Stimulated activated CD8-positive, alpha-beta memory T cell treated with anti-CD3 and anti-CD28 coated beads, Interleukin-7, amount 100 ng/mL, for 48 hours (primary cell): ENCODE measurements at places on chromosomes 12 and 14.

DNA sequence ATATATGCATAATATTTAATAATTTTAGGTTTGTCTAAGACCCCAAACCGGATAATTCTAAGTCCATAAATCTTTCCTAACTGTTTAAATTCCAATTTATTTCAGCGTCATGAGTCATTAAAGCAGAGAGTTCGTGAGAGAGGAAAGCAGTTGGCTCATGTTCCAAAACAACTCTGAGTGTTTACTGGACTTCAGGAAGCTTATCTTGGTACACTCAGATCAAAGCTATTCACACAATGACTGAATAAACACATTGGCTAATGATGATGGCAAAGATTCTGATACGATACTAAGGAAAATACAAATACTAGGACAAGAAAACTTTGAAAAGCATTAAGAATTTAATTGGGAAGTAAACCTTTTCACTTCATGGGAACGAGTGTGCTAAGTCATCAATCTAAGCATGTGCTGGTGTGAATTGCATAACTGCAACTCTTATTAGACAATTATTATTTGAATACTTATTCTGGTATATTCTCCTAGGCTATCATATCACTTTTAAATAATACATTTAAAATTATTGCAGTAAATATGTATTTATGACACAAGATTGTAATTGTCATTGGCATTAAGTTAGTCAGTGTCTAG, 34.8 kb upstream of the CLEC14A start:
- no peak for DNase-seq

GRCh38 chr12:15756822-15757221, 32.4 kb downstream of the EPS8 start:
- DNase-seq = no peak

- no peak for DNase-seq
These were observed 5.9 kb upstream of the MYO1A start for GRCh38 chr12:57055824-57056223.

GRCh38 chr14:23365732-23366425, 907 bp upstream of the EFS start:
- no peak for DNase-seq

- no peak for DNase-seq
These were observed 27.6 kb downstream of the PDE3A start for GRCh38 chr12:20395791-20396550.

- no peak for DNase-seq
These were observed 42.0 kb upstream of the C14orf180 start for GRCh38 chr14:104537613-104537988.

- no peak for DNase-seq
These were observed 23.2 kb downstream of the ITPR2 start for GRCh38 chr12:26809611-26810285.

DNA sequence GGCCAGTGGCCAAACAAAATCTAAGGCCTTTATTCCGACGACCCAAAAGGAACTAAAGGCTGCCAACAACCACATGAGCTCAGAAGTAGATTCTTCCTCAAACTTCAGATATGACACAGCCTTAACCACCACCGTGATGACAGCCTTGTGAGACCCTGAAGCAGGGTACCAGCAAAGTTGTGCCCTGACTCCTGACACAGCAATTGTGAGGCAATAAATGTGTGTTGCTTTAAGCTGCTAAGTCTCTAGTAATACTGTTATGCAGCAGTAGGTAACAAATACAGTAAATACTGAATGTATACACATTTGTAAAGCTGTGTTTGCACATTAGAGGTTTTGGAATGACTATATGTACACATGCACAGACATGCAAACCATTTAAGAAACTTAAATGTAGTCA, 10.7 kb upstream of the SLC6A13 start:
- no peak for DNase-seq

- peak; percentile 73 for DNase-seq
These were observed 1.1 kb upstream of the BCL11B start for GRCh38 chr14:99272899-99273765.

GRCh38 chr14:103698380-103699260, 16.6 kb downstream of the XRCC3 start:
- no peak for DNase-seq

- DNase-seq = no peak
These were observed 22.4 kb upstream of the PDE1B start for GRCh38 chr12:54526812-54527630.

DNA sequence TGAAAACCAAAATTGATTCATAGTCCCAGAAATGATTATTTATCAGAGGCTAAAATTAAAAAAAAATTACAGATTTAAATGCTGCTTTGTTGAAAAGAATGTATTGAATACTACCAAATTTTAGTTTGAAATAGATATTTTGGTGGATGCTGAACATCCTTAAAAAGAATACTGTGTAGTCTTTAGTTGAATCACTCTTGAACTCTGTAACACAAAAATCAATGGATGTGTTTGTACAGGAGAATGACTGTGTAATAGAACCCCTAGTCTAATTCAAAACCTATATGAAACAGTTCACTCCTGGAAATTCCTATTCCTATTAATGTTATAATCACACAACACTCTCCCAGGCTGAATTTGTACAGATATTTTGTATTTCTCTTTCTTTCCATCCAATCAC, 1.5 kb upstream of the TSPAN8 start:
- DNase-seq = no peak

DNA sequence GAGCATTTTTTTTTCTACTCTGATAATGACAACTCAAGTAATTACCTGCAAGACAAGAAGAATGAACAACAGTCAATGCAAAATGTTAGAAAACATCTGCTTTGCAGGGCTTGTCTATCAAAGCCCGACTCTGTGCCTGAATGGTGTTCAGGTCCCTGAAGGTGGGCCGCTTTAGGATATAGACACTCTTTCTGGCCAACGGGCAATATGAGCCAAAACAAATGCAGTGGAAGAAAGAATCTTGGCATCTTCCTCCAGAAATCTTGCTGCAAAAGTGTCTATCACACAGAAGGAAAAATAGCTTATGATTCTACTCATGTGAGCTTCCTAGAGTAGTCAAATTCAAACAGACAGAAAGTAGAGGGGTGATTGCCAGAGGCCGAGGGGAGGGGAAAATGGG, 32.7 kb downstream of the FOS start:
- DNase-seq = no peak

DNA sequence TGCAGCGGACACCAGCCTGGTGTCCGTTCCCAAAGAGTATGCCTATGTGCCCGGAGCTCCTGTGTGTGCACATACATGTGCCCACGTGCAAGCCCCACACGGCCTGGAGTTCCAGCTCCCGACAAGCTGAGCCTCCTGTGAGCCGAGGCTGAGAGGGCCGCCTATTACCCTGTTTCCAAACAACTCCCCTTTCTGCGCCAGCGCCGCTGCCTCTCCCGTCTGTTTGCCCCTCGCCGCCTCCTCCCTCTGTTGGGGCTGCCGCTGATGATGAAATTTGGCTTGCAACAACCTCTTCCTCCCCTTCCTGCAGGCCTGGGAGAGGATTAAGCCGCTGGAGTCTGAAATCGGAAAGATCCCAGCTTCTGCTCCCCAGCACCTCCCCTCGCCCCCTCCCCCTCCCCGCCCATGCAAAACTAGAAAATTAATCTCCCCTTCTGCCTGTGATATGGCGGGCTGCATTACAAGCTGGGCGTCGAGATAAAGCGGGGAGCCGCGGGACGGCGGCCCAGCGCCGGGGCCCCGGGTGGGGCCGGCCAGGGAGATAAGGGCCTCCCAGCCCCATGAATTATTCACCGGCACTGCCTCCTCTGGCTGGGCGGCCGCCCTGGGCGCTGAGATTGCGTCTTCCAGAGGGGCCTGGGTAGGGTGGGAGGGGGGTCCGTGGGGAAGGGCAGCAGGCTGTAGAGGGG, 6.8 kb upstream of the ASIC1 start:
- no peak for DNase-seq

- no peak for DNase-seq
These were observed 223.9 kb downstream of the PTPRO start for GRCh38 chr12:15546102-15546701.

DNA sequence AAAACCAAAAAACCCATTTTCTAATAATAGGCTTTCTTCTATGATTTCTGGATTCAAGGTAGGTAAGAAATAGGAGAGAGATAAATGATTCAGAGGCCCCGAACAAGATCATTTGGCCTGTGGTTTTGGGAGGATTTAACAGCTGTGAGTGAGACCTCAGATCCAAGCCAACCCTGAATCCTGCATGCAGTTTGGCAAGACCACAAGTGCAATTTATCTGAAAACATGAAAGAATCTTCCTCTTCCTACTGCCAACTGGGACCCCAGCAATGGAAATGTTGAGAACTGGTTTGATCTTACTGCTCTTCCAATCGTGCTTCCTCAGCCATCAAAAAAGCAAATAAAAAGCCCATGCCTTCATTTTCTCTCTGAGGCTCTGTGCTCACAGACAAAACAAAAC, 519.7 kb upstream of the TBX3 start:
- no peak for DNase-seq

GRCh38 chr12:93134175-93134890, 205.2 kb upstream of the EEA1 start:
- DNase-seq = no peak

- no peak for DNase-seq
These were observed 8.9 kb upstream of the ZNF410 start for GRCh38 chr14:73877790-73878189.

DNA sequence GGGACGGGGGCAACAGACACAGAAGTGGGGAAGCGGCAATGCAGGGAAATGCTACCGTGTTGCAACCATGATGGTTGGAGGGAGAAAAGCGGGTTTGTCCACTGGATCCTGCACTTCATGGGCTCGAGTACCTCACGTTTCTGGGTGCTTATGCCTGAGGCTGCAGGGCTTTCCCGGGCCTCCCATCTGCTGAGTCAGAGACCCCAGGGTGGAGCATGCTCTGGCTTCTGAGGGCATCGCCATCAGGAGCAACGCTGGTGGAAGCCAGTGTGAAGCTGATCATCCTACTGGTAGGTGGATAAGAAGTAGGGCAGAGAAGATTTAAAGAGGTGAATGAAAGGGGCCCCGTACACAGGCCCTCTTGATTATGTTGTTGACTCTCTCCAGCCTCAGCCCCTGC, 5.0 kb upstream of the ADGRD1 start:
- no peak for DNase-seq

GRCh38 chr12:27622436-27623195, 73.6 kb upstream of the REP15 start:
- no peak for DNase-seq

DNA sequence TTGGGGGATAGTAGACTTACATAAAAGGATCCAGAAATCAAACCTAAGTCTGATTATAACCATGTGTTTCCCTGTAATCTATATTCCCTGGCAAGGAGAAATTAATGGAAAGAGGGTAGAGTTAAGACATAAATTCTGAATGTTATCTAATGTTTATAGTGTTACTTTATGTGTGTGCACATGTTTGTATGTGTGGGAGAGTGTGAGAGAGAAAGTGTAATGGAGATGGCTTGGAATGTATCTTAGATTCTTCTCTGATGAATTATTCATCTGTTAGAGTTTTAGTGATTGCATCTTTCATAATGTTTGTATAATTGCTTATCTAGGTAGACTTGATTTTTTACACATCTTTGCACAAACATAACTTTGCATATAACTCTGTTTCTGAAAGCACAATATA, 490.9 kb downstream of the FLRT2 start:
- no peak for DNase-seq

DNA sequence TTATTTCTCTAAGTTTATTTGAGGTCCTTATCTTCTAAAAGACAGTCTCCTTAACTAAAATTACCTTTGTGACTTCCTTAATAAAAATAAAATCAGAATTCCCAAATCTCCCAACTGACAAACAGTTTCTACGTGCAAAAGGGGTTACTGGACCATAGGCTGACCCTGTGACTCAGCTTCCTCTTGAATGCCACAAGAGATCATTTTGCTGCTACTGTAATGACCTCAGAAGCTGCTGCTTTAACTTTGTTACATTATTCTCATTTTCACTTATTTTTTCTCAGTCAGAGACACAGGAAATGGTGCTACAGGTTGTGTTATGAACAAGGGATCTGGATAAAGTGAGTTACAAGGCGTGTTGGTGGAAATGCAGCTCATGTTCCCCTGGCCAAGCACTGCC, 132.2 kb upstream of the TMTC2 start:
- DNase-seq = no peak

- DNase-seq = no peak
These were observed 190.7 kb downstream of the BCL11B start for GRCh38 chr14:99081156-99081765.

DNA sequence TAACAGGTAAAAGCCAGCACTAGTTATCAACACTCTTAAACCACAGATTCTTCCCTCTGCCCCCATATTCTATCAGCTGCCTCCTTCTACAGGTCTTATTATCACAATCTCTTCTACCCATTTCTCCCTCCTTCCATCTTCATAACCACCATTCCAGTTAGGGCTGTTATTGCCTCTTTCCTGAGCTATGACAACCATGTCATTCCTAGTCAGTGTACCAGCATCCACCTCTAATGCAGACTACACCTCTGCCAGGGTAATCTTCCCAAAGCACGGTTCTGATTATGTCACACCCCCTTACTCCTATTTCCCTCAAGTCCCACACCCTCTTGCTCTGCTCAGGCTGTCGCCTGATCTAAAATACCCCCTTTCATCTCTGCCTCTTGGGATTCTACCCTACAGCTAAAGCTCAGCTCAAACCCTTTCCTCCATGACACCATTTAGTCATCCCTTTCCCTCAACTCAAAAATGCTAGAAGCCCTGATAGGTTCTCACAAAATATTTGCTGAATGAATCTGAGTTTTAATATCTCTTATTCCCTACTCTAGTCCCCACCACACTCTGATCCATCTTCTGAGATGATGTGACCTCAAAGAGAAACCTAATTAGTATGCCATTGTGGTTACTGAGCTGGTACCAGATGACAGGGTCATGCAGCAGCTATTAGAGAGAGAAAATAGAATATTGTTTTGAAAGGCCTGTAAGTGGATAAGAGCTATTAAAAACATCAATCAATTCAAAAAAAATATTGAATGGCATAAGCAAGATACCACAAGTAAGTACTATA, 11.7 kb downstream of the RACGAP1 start:
- DNase-seq = no peak

GRCh38 chr14:93959239-93960107, 16.9 kb downstream of the ASB2 start:
- DNase-seq = peak; percentile 86

- no peak for DNase-seq
These were observed 3.0 kb upstream of the PPP1CC start for GRCh38 chr12:110745542-110746284.

DNA sequence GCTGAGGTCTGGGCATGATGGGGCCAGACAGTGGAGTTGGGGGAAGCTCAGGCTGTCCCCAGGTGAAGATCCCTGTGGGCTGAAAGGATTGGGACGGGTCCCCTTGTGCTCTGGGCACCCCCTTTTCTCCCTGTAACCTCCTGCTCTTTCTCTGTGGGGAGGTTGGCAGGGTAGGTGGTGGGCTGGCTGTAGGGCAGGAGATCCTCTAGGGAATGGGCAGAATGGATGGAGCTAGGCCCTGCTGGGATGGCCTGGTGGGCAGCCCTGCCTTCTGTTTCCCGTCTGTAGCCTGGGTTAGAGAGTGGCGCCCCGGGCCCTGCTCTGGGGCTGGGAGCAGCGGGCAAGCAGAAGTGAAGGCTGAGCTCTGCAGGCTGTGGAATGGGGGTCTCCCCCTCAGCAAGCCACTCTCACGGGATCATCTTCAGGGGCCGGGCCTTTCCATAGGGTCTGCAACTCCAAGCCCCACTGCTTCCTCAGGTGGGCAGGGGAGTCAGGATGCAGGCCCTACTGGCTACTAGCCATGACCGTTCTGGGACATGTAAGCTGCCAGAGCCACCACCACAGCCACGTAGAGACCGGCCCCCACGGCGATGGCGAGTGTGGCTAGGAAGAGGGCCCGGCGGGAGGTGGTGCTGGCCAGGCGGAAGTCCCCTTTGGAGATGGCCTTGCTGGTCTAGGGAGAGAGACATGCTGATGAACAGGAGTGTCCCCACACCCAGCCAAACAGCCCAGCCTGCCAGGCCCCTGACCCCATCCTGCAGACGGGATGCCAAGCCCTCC, 18.8 kb downstream of the SYNDIG1L start:
- no peak for DNase-seq
